H1 (cell line): ENCODE measurements at places on chromosomes 2 and 18. TPM values are rescaled to one million over a fixed set of nuclear protein-coding genes. Genes with fewer than 3 reads are reported as not detected.
A peak's percentile ranks its signal among the peaks of the same experiment; 100 is the strongest.

Gene PARD6G
- 17.9 and 18.8 TPM in 2 replicates for total RNA-seq

Gene APOB
- 0.52 and 0.61 TPM in 2 replicates for total RNA-seq

DNA sequence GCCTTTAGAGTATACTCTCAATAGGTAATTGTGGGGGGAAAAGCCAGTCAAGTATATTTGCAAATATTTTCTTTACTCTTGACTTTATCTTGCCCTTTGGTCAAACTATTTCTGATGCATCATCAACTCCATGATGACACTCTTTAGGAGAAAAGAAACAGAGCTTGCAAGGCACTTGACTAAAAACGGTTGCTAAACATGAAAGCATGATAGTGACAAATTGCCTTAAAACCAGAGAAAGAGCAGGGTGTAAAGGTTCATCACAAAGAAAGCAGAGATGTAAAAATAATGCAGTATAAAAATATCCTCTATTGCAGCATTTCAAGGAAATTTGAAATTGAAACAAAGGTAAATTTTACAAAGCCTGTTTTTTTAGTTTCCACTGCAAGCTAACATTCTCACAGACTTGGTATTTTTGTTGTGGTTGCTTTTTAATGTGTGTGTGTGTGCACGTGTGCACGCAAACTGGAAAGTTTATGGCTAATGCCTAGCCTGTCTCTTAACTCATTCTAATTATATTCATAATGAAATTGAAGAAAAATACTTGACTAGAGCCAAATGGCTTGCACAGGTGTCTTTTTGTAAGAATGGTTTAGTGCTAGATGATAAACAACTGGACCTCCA is 503.6 kb downstream of the ARHGAP15 start:
- no peak for DNase-seq
- H3K4me1 ChIP-seq: no peaks in the 10 kb centered on the region
- H3K36me3 ChIP-seq: no peaks in the 10 kb centered on the region
- no peak overlapping the region for H3K4me3 ChIP-seq
- H3K27ac ChIP-seq: no peak overlapping the region

GRCh38 chr2:15765211-15765610 is 173.5 kb downstream of the DDX1 start:
- no peak overlapping the region for H3K4me3 ChIP-seq
- H3K36me3 ChIP-seq: no peaks in the 10 kb centered on the region
- no peak overlapping the region for H3K27ac ChIP-seq
- no peak for DNase-seq
- H3K4me1 ChIP-seq: no peaks in the 10 kb centered on the region

DNA sequence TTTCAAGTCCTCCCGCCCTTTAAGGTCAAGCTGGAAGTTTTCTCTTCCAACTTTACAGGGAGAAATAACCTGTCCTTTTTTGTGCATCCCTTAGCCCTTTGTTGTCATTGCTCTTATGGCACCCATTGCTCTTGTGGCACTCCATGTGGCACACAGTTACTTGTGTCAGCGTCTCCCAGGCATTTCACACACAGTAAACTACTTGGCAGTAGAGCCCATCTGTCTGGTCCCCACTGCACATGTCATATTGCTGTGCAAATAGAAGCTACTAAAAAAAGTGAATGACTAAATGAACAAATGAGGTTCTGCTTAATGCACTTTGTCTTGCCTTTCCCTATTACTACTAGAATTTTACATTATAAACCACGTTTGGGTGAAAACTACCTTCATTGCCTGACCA is 149.3 kb downstream of the EML6 start:
- H3K36me3 ChIP-seq: no peaks in the 10 kb centered on the region
- H3K4me1 ChIP-seq: no peaks in the 10 kb centered on the region
- no peak overlapping the region for H3K27ac ChIP-seq
- no peak for DNase-seq

DNA sequence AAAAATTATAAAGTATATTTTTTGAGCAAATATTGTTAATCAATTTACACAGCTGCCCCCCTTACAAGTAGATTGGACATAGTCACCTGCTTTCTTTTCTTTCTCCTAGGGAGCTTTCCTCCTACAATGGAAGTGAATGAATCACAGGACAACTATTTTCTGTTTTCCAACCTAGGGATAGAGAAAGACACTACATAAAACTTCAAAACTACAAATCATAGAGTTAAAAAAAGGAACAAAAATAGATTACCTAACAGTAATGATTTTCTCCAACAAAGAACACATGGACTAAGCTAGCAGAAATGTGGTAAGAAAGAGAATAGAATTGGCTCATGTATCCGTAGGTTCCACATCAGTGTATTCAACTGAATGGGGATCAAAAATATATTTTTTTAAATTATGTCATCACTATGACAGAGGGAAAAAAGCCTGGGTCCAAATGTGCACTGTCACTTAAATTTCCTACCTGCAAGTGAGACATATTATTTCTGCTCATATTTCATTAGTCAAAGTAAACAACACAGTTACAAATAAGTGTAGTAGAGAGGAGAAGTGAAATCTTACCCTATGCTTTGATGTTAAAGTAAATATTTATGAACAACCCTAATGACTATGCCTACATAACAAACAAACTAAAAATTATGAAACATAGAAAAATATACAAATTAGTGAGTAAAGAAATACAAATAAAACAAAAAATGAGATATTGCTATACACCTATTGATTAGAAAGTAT is 756.7 kb downstream of the SOCS6 start:
- H3K4me3 ChIP-seq: no peak overlapping the region
- no peaks in the 10 kb centered on the region for H3K36me3 ChIP-seq
- no peak for DNase-seq
- no peak overlapping the region for H3K27ac ChIP-seq

Gene GPAT2
- total RNA-seq: 0.63 and 1.0 TPM in 2 replicates

- no peak for DNase-seq
- 0 out of 2 replicates have a peak, but pooled peaks cover 2% of the 10 kb centered on the region for H3K4me1 ChIP-seq
Measured at GRCh38 chr2:85748985-85749875, 4.6 kb upstream of the ATOH8 start.

- no peaks in the 10 kb centered on the region for H3K4me1 ChIP-seq
- no peak for DNase-seq
- no peaks in the 10 kb centered on the region for H3K27me3 ChIP-seq
- H3K4me3 ChIP-seq: no peak overlapping the region
- H3K36me3 ChIP-seq: no peaks in the 10 kb centered on the region
Measured at GRCh38 chr2:42881732-42882131, 89.3 kb upstream of the HAAO start.

Gene TEKT4
- total RNA-seq: not detected in 2 replicates

DNA sequence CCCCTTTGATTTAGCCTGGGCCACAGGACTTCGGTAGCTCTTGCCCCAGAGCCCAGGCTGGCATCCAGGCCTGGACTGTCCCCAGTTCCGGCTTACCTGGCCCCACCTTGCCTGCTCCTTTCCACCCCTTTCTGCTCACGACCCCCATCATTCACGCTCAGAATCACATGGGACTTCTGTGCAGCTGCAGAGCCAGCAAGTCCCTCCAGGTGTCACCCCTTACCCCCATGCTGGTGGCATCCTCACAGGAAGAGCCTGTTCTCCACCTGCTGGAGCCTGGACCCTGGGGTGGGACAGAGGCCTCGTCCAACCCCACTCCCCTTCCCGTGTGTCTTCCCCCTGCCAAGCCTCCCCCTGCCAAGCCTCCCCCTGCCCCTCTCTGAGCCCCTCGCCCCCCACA is 7.9 kb upstream of the KCNIP3 start:
- no peaks in the 10 kb centered on the region; the same call in 1 of the 2 replicates for H3K4me1 ChIP-seq
- no peaks in the 10 kb centered on the region for H3K27me3 ChIP-seq
- no peak for DNase-seq

Gene TNS1
- 4.8 and 5.1 TPM in 2 replicates for total RNA-seq

DNA sequence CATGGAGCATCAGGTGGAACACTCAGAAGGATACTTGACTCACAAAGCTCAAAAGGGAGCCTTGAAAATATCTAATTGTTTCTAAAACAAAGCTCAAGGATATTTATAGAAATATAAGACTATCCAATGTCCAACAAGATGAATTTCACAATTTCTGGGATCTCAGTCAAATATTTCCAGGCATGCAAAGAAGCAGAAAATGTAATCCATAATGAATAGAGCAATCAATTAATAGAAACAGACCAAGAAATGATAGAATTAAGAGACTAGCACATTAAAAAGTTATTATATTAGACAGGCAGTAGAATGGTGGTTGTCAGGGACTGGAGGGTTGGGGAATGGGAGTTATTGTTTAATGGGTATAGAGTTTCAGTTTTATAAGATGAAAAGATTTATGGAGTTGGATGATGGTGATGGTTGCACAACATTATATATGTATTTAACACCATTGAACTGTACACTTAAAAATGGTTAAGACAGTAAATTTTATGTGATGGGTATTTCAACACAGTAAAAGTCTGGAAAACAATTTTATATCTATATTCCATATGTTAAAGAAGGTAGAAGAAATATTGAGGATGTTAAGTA is 189.9 kb upstream of the PIEZO2 start:
- H3K36me3 ChIP-seq: no peaks in the 10 kb centered on the region
- H3K27me3 ChIP-seq: no peaks in the 10 kb centered on the region
- no peak overlapping the region for H3K27ac ChIP-seq
- no peak overlapping the region for H3K4me3 ChIP-seq
- DNase-seq: no peak

GRCh38 chr2:235963853-235964577 is 204.2 kb downstream of the GBX2 start:
- no peak for DNase-seq
- H3K27ac ChIP-seq: no peak overlapping the region
- H3K36me3 ChIP-seq: no peaks in the 10 kb centered on the region
- peaks cover 2% of the 10 kb centered on the region for H3K4me1 ChIP-seq
- H3K27me3 ChIP-seq: no peaks in the 10 kb centered on the region
- no peak overlapping the region for H3K4me3 ChIP-seq

DNA sequence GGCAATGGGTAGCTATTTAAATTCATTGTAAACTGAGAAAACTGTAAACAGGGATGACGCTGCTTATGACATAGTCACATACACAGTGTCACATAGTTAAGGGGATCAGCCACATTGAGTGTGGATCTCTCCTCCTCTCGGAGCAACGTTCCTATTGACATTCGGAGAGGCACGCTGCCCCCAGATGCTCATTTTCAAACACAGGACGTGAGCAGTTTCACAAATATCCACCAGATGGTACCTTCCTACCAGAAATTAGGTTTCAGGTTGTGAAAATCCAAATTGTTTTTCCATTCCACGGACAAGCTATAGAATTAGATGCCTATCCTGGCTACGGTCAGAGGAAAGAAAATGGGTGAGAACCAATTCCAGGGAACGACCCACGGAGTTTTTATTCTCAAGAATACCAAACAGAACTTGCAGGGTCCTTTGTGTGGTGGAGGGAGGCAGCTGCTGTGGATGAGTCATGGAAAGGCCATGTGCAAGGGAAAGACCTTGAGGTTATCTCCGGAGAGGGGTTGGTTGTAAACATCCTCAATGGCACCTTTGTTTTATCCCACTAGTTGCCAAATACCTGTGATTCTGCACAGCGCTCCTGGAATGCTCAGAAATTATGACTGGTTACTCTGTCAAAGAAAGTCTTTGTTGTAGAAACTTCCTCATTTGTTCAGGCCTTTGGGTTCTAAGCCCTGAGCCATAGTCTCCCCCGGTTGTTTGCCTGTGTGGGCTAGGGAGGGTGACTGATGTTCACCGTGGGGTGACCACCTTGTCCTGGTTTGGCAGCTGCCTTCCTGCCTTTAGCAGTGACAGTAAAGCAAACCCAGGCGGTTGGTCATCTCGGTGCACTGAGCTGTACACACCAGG is 88.0 kb downstream of the ACTR3 start:
- no peak overlapping the region for H3K27ac ChIP-seq
- no peaks in the 10 kb centered on the region; the same call in 1 of the 2 replicates for H3K27me3 ChIP-seq
- no peaks in the 10 kb centered on the region for H3K4me1 ChIP-seq
- no peak overlapping the region for H3K4me3 ChIP-seq

Gene TMEM17
- 0.69 and 0.99 TPM in 2 replicates for total RNA-seq

Gene APCDD1
- total RNA-seq: 2.6 and 3.0 TPM in 2 replicates

GRCh38 chr2:201126308-201127151 is 10.6 kb downstream of the CFLAR start:
- H3K4me1 ChIP-seq: no peaks in the 10 kb centered on the region; the same call in 1 of the 2 replicates
- no peak overlapping the region for H3K4me3 ChIP-seq
- no peaks in the 10 kb centered on the region for H3K27me3 ChIP-seq
- no peak overlapping the region for H3K27ac ChIP-seq
- DNase-seq: no peak

GRCh38 chr18:12656605-12656937 is 1.3 kb downstream of the SPIRE1 start:
- no peak overlapping the region for H3K27ac ChIP-seq
- DNase-seq: no peak
- H3K4me1 ChIP-seq: no peaks in the 10 kb centered on the region
- peak overlapping the region; percentile 84; the same call in 1 of the 2 replicates for H3K4me3 ChIP-seq
- no peaks in the 10 kb centered on the region for H3K36me3 ChIP-seq

Gene ATP6V1B1
- not detected in 2 replicates for total RNA-seq

- H3K27me3 ChIP-seq: no peaks in the 10 kb centered on the region
- no peak overlapping the region for H3K27ac ChIP-seq
- no peaks in the 10 kb centered on the region for H3K36me3 ChIP-seq
- no peaks in the 10 kb centered on the region for H3K4me1 ChIP-seq
Measured at GRCh38 chr2:149741646-149742045, 154.1 kb upstream of the MMADHC start.

DNA sequence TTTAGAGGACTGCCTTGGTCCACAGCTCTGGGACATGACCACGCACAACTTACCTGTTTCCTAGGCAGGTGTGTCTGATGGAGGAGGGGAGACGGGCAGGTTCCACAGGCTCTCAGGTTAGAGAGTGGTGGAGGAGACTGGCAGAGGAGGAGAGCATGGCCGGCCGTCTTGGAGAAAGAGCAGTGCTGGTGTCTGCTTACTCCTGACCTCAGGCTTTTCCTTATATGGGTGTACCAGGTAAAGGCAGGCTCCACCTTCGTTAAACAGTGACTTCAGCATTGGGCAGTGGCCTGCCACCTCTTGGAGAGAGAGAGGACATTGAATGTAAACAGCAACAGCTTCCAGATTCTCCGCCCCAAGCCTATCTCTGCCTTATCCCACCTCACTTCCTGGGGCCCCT is at the start of gene CAPN13:
Gene CAPN13, minus strand, starts transcription at position 198 of the 400 bp plus-strand sequence. CDS start 20,121 bp downstream, outside the sequence.
- H3K27me3 ChIP-seq: no peaks in the 10 kb centered on the region; the same call in 1 of the 2 replicates
- H3K27ac ChIP-seq: no peak within 1 kb of the TSS
- DNase-seq: no peak
- no peak within 1 kb of the TSS for H3K4me3 ChIP-seq
- no peaks in the 10 kb centered on the region for H3K4me1 ChIP-seq
- H3K36me3 ChIP-seq: no peaks in the 10 kb centered on the region

DNA sequence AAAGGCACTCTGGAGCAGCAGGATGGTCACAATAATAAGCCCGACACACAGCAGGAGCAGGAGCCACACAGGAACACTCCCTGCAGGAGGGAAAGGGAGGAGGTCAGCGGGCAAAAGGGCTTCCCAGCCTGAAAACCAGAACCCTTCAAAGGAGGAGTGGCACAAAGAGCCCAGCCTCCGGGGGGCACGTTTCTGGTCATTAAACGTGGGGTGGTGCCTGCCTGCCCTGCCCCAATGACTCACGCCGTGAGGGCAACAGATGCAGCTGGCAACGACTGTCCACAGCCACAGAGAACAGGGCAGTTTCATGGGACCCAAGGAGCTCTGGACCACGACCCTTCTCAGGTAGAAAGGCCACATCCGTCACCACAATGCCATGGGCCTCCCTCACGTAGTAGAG is 3.0 kb downstream of the PREB start:
- H3K27me3 ChIP-seq: no peaks in the 10 kb centered on the region
- peaks cover 21% of the 10 kb centered on the region for H3K36me3 ChIP-seq
- no peak overlapping the region for H3K4me3 ChIP-seq
- DNase-seq: no peak
- no peak overlapping the region for H3K27ac ChIP-seq
